ENCODE measurements at places on chromosomes 13 and 19. TPM values are rescaled to one million over a fixed set of nuclear protein-coding genes. Genes with fewer than 3 reads are reported as not detected.

Gene ZNF528
- total RNA-seq = 0.16 TPM

Gene VAV1
- 6.8 TPM for total RNA-seq

Gene LRRC25
- not detected for total RNA-seq

Gene ZNF8
- 0.97 TPM for total RNA-seq

Measured in A549 treated with Hydrocortisone at 1 μM for 4 hours (cell line).